Stimulated activated CD4-positive, alpha-beta T cell treated with anti-CD3 and anti-CD28 coated beads, Interleukin-1b, Interleukin-23, amount 100 ng/mL, for 24 hours (primary cell): ENCODE measurements at places on chromosomes 5 and 9.

DNA sequence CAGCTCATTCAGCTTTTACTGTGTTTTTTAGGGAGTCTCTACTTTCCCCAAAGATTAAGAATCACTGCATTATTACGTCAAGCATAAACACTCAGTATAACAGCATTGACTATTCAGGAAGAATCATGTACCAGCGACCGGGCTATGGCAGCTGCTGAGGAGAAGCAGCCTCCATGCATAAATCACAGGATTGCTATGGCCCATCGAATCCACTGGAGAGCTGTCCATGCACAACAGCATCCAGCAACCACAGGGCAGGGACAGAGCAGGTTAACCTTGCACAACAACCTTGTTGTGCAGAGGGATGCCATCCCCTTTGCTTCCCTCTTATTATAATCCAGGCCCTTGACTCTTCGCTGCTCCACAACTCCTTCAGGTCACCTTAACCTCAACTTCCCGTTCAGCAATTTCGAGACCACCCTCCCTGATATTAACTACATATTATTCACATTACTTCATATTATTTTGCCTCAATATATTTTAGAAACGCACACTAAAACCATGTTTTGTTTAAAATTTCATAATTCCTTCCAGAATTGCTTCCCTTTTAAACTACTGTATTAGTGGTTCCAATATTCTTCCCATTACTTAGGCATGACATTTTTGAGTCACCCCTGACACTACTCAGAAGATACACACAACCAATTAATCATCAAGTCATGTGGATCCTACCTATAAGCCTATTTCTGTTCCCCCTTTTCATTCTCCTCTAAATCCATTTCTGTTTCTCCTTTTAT, 991 bp downstream of the IARS1 start:
- no peak for DNase-seq

- no peak for DNase-seq
Measured at GRCh38 chr9:127351182-127352166, 45.5 kb upstream of the SLC2A8 start.

DNA sequence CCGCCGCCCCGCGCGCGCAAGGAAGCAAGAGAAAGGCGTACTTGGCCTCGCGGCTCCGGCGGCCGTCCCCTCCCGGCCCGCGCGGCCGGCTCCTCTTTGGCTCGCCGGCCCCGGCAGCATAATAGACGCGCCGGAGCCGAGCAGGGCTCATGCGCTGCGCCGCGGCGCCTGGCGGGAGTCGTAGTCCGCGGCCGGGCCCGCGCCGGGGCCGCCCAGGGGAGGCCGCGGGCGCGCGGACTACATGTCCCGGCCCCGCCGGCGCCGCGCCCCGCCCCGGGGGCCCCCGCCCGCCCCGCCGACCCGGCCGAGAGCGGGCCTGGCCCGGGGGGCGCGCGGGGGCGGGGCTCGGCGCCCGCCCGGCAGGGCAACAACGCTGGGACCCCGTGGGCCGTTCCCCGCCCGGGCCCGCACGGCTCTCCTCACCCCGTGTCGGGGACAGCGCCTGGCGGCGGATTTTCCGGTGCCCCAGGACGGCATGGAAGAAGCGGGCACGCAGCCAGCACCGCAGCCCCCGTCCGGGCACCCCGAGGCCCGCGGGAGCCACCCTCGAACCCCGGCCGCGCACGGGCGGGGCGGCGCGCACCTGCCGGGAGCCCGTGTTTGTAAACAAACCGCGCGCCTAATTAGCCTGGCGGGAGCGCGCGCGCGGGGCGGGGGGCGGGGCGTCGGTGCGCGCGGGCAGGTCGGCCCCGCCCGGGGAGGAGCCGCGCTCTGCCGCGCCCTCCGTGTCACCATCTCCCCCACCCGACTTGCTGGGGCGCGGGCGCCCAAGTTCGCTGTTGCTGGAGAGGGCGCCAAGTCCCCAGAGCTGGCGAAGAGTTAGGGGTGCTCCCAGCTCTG, at the start of gene BRD3:
Gene BRD3, minus strand, starts transcription at position 123 of the 840 bp plus-strand sequence. CDS start 14,549 bp downstream, outside the sequence.
- DNase-seq: peak; percentile 71

DNA sequence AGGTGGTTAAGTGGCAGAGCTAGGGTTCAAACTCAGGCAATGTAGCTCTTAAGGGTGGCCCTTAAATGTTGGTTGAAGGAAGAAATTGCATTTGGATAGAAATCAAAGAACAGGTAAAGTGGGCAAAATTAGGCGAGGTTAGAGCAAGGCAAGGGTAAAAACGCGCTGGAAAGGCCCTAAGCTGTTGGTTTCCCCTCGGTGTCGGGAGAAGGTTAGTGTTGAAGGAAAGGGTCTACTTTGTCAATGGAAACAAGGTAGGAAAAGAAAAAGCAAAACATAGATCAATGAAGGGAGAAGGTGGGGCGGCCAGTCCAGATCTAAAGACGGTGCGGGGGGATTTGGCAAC, 431 bp downstream of the FASTKD3 start:
- no peak for DNase-seq

DNA sequence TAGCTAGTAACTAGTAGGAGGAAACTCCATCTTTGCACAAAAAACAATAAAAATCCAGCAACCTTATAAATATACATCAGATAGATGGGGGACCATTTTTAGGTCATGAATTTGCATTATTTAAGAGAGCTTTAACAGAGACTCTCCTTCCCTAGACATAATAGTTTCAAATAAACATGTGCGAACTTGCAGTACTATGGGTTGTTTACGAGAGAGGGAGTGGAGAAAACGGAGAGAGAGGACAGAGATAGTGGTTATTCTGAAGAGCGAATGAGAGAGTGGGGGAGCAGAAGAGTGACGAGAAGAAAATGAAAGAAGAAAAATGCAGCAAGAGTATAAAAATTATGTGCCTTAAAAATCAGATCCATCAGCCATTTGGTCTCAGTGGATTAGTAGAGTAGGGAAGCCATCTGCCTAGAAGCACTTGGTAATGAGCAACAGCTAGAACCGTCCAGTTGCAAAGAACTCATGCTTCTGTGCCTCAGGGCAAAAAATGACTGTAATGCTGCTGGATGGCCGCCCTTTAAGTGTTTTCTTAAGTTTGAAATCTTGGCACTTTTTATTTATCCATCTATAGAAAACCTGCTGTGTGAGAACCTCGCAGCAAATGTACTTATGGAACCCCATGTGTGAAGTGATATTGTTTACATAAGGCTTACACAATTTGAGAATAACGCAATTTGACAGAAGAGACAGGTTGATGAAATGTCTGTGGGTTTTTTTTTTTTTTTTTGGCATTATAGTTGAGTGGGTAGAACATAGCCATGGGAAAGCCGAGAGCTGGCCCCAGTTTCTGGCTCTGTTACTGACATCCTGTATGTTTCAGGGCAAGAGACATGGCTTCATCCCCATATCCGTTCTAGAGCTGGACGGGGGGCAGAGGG, 95.6 kb upstream of the ZNF608 start:
- DNase-seq: no peak

GRCh38 chr9:108181441-108181840, 674.3 kb downstream of the ACTL7B start:
- no peak for DNase-seq

GRCh38 chr5:93800988-93801811, 59.8 kb upstream of the POU5F2 start:
- no peak for DNase-seq

DNA sequence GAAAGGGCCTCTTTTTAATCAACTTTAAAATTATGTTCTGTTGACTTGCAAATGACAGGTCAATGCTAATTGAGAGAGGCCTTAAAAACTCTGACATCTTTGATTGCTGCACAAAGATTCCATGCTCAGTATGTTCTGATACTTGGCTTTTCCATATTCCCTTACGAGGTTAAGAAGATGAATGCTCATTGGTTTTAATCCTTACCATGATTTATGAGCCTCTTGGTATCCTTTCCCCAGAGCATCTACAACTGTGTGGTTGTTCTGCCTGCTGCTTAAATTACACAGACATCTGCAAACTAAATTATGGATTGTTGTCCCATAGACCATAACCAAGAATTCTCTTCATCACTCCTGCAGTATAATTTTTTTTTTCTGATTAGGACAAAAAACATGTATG, 352.6 kb downstream of the CDH12 start:
- DNase-seq: no peak

DNA sequence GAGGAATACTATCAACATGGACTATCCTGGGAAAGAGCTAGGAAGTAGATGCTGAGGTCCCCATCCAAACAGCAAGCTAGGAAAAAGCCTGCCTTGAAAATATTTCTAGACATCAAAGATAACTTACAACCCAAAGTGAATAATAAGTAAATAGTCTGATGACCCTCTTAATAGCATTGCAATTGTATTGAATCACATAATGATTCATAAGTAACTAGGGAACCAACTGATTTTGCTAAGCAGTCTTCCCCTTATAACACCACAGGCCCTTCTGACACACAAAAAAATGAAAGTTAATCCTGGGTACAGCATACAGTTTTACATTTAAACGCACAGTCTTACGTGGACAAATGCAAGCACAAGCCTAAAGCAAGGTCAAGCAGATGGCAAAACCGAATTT, 199.3 kb downstream of the RFK start:
- no peak for DNase-seq

GRCh38 chr9:71916834-71917534, 5.5 kb downstream of the C9orf85 start:
- no peak for DNase-seq

- DNase-seq: no peak
Measured at GRCh38 chr5:169009123-169009522, 291.8 kb downstream of the SLIT3 start.

GRCh38 chr5:114789773-114790402, 379.8 kb downstream of the TRIM36 start:
- no peak for DNase-seq

- no peak for DNase-seq
Measured at GRCh38 chr5:112006721-112007120, 249.7 kb upstream of the NREP start.

DNA sequence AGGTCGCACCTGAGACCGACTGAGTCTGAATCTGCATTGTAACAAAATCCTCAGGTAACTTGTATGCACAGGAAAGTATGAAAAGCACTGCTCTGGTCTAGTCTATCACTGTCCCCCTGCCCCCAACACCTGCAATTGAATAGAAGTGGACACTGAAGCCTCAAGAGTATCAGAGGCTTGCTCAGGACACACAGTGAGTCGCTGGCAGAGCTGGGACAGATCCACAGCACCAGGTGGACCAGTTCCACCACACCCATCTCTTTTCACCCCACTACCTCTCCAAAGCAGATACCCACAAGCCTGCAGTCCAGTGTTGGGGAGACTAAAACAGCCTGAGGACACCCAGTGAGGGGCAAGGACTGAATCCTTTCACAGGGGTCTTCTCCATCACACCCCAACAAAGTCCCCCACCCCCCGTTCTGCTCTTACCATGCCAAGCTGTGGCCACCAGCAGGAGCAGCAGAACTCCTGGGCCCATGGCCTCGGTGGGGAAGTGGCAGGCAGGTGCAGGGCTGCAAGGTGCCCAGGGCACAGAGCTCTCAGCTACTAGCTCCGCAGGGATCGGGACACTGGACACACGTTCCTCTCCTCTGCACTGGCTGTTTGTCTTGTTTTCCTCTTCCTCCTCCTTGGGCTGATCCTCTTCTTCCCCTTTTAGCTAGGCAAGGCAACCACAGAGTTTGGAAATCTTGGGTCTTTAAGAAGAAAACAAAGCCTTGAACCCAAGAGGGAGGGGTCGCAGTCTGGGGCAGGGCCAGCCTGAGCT, at the start of gene CSF1R:
Gene CSF1R, minus strand, starts transcription at position 605 of the 766 bp plus-strand sequence. Its CDS starts 127 bp downstream, at position 478.
- DNase-seq: no peak

GRCh38 chr9:87499424-87500017, 1.9 kb downstream of the DAPK1 start:
- no peak for DNase-seq

DNA sequence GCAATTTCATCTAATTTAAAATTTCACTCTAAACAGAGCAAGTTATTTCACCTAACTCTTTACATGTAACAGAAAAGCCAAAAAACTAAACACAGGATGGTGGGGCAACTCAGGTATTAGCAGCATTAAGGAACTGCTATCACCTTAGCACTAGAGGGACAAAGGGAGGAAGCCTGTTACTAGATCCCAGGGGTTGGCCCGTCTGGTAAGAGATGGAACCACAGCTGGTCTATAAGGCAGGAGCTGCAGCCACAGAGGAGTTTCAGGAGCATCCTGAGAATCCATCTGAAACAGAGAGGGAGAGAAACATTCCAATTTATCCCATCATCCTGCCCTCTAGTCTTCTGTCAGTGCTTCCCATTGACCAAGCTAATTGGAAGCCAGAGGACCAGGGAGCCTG, 300.3 kb downstream of the MRPS30 start:
- DNase-seq: no peak

DNA sequence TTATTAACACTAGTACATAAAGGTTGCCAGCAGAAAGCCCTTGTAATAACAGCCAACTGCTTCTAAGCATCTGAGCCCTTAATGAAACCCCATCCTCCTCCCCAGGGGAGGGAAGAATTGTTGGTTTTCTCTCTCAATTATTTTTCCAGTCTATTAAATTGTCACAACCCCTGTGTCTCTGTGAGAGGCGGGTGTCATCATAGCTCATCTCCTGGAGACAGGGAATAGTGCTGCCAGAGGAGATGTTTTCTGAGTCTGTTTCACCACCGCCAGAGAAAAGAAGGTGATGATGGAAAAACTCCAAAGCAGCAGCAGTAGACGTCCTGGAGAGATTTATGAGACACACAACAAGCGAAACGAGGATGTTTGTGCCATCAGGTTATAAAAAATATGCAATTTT, 271.1 kb upstream of the NMUR2 start:
- no peak for DNase-seq

DNA sequence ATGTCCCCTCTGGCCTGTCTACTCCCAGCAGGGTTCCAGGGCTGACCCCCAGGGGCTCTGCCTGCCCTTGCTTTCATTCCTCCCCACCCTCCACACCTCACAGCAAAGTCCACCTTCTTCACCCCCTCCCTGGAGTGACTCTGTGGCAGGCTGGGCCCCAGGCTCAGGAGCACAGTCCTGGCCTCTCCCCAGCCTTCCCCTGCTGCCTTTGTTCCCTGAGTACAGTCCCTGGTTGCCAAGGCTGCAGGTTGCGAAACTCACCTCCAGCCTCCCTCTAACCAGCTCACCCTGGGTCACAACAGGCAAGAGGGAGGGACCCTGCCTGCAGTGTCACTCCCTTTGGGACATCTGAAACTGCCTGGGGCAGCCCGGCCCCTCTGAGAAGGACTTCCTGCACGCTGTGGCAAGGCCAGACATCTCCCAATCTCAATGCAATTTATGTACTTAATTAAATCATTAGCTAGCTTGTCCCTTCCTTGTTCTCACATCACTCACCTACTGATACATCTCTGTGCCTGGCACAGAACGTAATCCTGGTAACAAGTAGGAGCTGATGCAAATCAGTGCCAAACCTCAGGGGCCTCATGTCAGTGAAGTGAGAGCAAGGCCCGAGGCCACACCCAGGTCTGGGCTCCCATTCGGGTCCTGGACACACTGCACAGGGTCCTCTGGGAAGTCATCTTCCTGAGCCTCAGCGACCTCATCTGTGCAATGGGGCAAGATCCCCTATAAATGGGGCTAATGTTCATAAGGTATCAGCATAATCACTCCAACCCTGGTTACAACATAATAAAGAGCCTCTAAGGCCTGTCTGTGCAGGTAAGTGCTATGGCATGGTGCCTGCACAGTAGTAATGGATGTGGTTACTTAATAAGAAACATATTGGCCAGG, 27.3 kb upstream of the TRIM14 start:
- no peak for DNase-seq

- no peak for DNase-seq
Measured at GRCh38 chr5:111308951-111309350, 84.8 kb downstream of the CAMK4 start.
